Colonic mucosa (tissue), 4 donors: ENCODE measurements at places on chromosomes 13 and 19. TPM values are rescaled to one million over a fixed set of nuclear protein-coding genes. Genes with fewer than 3 reads are reported as not detected.

PHF11 gene
- total RNA-seq: 20.3 TPM

NOVA2 gene
- total RNA-seq: 0.72 TPM

TUBGCP3 gene
- 39.4 TPM for total RNA-seq

FAM124A gene
- 2.0 TPM for total RNA-seq

CCL25 gene
- not detected for total RNA-seq

TEX30 gene
- total RNA-seq: 8.3 TPM

ZNF784 gene
- total RNA-seq: 9.9 TPM

KLF1 gene
- total RNA-seq: not detected

KL gene
- 0.57 TPM for total RNA-seq

PTH2 gene
- not detected for total RNA-seq

UNC13A gene
- total RNA-seq: 0.62 TPM

NOP53 gene
- total RNA-seq: 257 TPM

SRRM5 gene
- 0.42 TPM for total RNA-seq

ZNF579 gene
- total RNA-seq: 8.7 TPM

ZIM2 gene
- not detected for total RNA-seq

OR7D2 gene
- 0.07 TPM for total RNA-seq

CEACAM19 gene
- 5.3 TPM for total RNA-seq

GRIN3B gene
- total RNA-seq: not detected

SPATA13 gene
- 43.8 TPM for total RNA-seq

TMEM272 gene
- total RNA-seq: 0.12 TPM

ZSCAN4 gene
- not detected for total RNA-seq

SUPT20H gene
- total RNA-seq: 42.2 TPM

PEG3 gene
- total RNA-seq: 2.8 TPM

NLRP4 gene
- not detected for total RNA-seq

SIGLEC5 gene
- not detected for total RNA-seq

LYPD5 gene
- total RNA-seq: 3.3 TPM

KLK14 gene
- total RNA-seq: not detected

FGF22 gene
- total RNA-seq: not detected

SLITRK6 gene
- total RNA-seq: 8.2 TPM

CACNA1A gene
- total RNA-seq: 6.1 TPM

CFAP97D2 gene
- total RNA-seq: not detected

OR4F17 gene
- total RNA-seq: not detected

MAST1 gene
- 0.42 TPM for total RNA-seq

FCAR gene
- 0.88 TPM for total RNA-seq

C5AR2 gene
- total RNA-seq: 0.82 TPM

ZNF221 gene
- 2.0 TPM for total RNA-seq
